Osteoblast (primary cell): ENCODE measurements at places on chromosomes 5 and 9. TPM values are rescaled to one million over a fixed set of nuclear protein-coding genes. Genes with fewer than 3 reads are reported as not detected.
A peak's percentile ranks its signal among the peaks of the same experiment; 100 is the strongest.

- no peak for DNase-seq
Measured at GRCh38 chr5:98314292-98314691, 459.2 kb upstream of the RGMB start.

DNA sequence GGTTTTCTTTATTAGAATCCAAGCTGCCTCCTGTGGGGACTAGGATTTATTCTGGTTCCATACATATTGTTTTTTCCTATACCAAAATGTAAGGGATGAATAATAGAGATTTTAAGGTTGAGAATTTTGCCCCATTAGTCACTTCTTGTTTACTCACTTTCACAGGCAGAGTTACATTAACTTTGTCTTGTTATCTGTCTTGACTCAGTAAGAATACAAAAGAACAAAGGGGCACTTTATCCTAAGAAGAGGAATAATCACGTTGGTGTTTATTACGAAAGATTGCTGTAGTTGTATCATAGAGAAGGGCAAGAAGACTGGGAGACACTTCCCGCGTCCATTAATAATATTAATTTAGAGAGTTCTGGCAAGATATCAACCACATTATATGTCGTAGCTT, 599.7 kb upstream of the FTMT start:
- DNase-seq = no peak

- DNase-seq = no peak
Measured at GRCh38 chr9:14056316-14056861, 257.6 kb downstream of the NFIB start.

DNA sequence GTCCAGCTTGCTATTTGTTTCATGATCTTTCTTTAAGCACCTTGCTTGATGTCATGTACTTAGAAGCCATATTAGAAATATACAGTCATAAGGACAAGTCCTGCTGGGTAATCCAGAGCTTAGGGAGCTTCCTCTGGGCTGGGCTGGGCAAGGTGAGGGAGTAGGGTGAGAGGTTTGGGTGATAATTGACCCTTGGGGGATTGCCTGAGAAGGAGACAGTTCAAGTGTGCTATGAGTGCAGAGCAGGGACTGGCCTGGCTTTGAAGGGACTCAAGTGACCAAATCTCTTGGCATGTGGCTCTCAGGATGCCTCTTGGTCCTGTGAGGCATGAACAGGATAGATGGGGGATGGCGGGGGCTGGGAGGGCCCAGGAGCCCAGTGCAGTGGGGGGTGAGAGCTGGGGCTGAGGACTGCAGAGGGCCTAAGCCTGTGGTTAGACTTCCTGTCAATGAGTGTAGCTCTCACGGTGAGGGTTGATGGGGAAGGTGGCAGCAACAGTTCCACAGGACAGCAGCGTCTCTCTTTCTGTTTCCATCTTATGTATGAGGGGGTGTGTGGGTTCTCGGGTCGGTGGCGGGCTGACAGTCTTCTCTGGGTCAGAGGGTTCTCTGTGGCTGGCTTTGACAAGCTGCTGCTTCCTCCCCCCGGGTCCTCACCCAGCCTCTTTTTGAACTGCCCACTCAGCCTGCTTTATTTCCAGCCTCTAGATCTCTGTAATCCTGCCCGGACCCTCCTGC, 53.5 kb downstream of the RGS3 start:
- no peak for DNase-seq

DNA sequence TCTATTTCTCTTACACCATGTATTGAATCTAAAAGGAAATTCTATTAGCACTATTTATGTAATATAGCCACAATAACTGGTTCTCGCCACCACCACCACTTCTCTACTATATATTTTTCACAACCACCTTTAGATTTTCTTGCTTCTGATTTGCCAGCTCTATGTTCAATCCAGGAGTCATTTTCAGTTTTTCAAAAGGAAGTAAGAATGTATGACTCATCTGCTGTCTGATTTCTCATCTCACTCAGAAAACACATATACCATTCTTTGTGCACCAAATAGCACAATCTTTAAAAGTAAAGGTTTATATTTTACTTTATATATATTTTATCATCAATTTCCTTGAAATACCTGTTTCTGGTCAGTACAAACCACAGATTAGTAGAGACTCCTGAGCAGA, 1127.5 kb downstream of the TAF11L14 start:
- no peak for DNase-seq

DNA sequence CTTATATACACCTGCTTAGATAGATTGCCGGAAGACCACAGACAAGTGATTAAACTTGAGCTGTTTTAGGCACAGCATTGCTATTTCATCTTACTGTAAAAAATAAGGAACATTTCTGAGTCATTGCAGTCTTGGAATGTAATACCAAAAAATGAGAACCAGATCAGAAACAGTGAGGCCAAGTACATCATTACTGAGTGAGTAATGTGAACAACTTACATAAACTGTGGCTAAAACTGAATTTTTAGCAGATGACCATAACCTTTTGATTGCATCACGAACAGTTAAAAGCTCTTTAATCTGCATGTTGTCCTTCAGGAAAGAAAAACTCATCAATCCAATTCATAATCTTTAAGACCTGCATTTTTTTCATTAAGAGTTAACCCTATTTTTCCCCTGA, 157.1 kb upstream of the FGF10 start:
- DNase-seq = peak; percentile 26

DNA sequence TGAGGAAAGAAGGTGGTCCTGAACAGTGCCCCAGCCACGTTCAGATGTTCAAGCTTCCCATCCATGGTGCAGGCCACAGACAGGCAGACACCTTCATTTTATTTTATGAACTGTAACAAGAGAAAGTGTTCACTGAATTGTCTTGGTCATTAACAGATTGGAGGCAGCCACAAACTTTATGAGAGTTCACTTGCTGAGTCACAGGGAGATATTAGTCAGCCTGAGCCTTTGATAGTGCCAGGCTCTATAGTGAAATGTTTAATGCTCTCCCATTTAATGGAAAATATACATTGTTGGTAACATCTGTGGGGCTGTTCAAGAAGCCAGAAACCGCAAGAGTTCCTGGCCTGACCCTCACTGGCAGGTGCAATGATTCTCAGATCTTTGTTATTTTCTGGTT, 237.0 kb downstream of the TENT4A start:
- DNase-seq = no peak

DNA sequence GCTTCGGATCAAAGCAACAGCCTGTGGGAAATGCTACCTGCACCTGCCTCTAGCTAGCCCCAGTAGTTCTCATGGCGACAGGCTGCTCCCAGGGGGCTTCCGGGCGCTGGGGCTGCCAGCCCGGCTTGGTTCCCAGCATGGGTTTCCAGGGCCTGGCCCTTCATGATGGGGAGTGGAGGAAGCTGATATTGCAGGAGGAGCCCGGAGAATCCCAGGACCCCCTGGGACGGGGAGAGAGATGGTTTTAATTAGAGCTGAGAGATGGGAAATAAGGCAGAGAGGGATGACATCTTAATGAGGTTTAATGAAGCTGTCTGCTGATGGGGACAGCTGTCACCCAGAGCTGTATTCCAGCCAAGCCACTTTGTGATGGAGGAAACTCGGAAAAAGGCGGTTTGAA, 78.6 kb downstream of the CFAP77 start:
- peak; percentile 25 for DNase-seq

DNA sequence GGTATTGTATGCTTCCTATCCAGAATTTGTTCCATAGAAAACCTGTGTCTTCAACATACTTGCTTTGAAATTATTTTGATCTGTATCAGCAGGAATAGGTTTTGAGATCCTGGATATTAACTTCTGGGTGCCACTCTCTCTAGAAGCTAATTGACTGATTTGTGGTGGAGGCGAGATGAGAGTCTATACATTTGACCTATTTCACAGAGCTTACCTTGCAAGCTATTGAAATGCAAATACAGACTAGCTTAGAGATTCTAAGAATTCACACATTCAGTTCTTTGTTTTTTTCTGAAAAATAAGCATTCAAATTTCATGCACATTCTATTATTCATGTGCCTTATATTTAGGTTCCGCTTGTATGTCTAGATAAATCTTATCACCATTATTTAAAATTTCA, 246.3 kb downstream of the MAST4 start:
- DNase-seq = no peak

RIGI gene
- 10.3 and 12.7 TPM in 2 replicates for total RNA-seq

FOXD4L6 gene
- under 0.01 TPM in 1 of 2 replicates, not detected in the other for total RNA-seq
